Effector memory CD8-positive, alpha-beta T cell (primary cell): ENCODE measurements at places on chromosomes 5 and 9.

DNA sequence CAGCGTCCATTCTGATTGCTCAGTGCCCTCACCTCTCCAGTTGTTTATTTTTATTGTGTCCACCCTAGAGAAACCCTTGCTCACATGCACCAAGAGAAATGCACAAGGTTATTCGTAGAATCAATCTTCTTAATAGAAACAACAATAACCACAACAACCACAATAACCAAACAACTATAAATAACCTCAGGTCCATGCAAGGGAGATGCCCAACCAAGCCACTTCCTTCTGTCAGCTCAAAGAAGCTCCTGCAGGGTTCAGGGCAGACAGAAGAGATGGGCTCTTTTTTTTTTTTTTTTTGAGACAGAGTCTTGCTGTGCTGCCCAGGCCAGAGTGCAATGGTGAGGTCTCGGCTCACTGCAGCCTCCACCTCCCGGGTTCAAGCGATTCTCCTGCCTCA is 14.9 kb upstream of the TCOF1 start:
- DNase-seq: no peak

DNA sequence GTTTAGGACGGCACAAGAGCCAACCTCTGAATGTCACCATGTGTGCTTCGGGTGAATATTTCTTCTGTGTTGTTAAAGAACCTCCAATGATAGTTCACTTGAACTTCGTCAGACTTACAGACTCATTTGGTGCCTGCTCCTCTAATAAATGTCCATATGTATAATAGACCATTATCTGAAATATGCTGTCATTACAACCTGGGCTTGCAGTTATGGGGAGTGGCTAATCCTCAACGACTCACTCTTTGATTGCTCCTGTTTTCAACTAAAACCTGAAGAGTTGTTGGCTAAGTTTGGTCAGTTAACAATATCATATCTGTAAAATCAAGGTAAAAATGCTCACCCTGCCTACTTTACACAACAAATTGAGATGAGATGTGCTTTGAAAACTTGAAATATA is 298.7 kb upstream of the PTGER4 start:
- DNase-seq: no peak

DNA sequence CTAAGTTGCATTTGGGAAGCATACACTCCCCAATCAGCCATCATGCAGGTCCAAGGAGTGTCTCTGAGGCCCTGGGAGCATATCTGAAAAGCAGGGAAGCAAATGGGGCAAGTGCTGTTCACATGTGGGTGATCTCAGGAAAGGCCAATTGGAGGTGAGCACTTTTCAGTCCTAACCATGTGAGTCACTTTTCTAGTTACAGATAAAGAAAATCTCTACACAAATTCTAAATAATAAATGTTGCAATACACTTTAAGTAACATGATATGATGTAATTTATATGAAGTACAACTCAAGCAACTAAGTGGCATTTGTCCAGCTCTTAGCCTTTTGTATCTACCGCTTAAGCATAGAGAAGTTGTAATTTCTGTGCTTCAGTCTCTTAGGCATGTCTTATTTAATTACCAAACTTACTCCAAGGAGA is 18.4 kb downstream of the ADAMTS16 start:
- no peak for DNase-seq

GRCh38 chr9:129495620-129496472 is 125.1 kb downstream of the C9orf50 start:
- DNase-seq: peak; percentile 83

DNA sequence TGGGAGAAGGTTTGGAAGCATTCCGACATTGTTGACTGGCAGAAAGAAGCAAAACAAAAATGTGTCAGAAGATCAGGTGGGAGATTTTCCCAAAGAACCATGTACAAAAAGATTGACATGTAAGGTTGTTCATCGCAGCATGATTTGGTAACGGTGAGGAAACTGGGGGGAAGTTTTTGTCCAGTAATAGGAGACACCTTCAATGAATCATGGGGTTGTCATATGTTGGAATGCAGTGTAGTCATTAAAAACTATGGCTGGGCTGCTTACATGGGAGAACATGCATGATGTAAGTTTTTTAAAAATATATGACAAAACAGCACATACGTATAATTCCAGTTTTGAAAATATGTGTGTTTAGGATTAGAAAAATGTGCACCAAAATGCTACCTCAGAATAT is 50.5 kb downstream of the HSD17B3 start:
- DNase-seq: no peak

GRCh38 chr5:16899171-16899570 is 36.9 kb downstream of the MYO10 start:
- DNase-seq: no peak

DNA sequence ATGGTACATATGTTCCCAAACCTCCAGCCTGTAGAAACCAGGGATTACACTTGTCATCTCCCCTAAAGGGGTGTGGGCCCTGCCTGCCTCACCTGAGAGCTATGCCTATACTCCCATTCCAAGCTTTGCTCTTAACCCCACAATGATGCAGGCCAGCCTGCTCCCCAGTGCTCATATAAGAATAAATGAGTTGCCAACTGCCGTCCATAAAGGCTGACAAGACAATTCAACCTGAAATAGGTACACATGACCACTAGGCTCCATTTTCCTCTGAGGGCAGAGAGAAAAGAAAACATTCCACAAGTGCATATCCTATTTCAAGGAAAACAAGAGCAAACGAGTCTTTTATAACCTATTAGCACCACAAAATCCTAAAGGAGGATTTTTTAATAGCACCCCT is 28.4 kb downstream of the SKP1 start:
- DNase-seq: no peak

DNA sequence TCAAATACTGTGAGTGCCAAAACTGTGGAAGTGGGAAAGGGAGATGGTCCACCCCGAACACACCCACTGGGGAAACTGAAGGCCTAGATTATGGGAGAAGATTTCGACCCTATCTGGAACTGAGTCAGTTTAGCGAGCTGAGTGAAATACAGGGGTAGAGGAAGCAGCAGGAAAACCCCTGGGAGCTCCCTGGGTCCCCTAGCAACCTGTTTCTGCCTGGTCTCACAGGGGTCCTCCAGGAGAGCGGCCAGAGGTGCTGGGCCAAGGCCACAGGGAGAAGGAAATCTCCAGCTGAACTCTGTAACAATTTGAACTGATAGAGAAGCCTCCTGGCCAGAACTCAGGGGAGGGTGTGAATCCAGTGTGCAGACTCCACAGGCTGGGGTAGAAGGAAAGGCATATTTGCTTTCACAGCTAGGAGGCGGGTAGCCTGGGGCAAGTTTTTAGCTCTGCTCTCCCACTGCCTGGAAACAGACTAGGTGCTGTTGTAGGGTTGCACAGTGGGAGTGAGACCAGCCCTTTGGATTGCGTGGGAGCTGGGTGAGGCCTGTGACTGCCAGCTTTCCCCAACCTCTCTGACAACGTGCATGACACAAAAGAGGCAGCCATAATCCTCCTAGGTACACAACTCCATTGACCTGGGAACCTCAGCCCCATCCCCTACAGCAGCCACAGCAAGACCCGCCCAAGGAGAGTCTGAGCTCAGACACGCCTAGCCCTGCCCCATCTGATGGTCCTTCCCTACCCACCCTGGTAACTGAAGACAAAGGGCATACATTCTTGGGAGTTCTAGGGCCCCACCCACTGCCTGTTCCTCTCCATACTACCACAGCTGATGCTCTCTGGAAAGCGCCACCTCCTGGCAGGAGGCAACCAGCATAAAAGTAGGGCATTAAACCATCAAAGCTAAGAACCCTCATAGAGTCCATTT is 78.8 kb upstream of the GPBP1 start:
- no peak for DNase-seq

DNA sequence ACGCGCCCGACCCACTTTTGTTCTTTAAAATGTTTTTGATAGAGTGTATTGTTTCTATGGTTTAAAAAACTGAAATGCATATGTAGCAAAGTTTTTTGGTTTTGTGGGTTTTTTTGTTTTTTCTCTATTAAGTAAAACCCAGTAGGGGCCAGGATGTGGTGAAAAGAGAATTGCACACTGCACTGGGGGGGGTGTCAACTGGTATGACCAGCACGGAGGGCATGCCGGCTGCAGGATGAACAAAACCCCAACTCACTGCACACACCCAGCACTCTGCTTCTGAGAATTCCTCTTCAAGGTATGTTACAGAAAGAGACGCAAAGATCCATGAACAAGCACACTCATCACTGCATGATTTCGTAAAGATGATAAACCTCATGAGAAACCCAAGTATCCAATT is 75.0 kb downstream of the STK10 start:
- peak; percentile 80 for DNase-seq

GRCh38 chr9:85041466-85042137 is 372.1 kb downstream of the NTRK2 start:
- no peak for DNase-seq

DNA sequence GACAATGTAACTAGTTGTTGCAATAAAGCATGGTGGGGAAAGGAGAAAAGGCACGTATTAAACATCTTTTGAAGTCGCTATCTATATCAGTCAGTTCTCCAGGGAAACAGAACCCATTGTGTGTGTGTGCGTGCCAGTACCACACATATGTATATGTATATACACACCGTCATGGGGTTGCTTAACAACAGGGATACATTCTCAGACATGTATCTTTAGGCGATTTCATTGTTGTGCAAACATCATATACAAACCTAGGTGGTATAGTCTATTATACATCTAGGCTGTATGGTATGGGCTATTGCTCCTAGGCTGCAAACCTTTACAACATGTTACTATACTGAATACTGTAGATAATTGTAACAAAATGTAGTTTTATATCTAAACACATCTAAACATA is 2.3 kb downstream of the CDKN2B-AS1 start:
- DNase-seq: no peak

GRCh38 chr5:35859101-35859661 is 2.5 kb downstream of the IL7R start:
- DNase-seq: peak; percentile 36

- no peak for DNase-seq
Measured at GRCh38 chr5:60993425-60993824, 48.4 kb downstream of the NDUFAF2 start.

GRCh38 chr9:98381311-98382103 is 126.1 kb upstream of the TBC1D2 start:
- no peak for DNase-seq

DNA sequence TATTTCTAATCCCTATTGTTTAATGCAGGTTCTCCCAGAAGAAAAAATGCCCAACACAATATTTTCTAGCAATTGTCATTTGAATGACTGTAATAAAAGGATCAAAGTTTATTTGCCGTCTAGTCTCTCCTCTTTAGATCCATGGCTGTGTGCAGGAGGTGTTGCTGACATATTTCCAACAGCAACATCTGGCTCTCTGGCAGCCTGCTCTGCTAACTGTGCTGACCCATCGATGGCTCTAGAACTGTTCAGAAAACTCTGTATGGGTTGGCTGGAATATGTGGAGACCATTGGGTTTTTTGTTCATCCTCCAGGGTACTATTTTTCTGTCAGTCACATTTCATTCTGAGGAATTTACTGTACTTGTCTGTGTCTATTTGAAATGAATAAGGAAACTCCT is 202.0 kb upstream of the SLC27A6 start:
- no peak for DNase-seq

DNA sequence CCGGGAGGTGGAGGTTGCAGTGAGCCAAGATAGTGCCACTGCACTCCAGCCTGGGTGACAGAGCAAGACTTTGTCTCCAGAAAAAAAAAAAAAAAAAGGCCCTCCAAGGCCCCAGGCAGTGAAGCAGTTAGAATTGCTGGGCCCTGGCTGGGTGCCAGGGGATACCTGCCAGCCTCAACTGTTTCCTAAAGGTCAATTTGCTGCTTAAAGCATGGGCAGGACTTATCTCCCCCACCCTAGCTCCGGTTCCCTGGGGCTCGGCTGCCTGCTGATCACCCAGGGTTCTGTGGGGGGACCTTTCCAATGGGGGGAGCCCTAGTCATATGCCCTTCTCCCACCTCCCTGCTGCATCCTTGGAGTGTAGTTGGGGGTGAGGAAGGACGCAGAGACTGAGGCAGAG is 25.7 kb downstream of the NCS1 start:
- no peak for DNase-seq

DNA sequence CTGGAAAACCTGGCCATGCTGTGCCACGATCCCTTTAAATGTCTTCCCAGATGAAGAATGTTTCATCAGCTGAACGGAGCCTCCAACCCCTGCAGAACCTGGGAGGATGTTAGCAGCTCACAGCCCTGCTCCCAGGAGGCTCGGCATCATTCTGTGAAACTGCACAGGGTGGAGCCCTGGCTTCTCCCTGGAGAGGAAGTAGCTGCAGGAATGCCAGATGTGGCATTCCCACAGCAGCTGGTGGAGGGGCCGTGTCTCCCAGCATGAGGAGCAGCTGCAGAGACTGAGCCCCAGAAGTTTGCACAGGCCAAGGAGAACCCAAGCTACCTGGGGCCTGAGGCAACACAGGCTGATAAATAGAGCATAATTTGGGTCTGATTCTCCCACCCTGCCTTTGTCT is 165.8 kb upstream of the MAP3K1 start:
- no peak for DNase-seq

- DNase-seq: no peak
Measured at GRCh38 chr5:44245935-44246334, 143.3 kb downstream of the FGF10 start.
